Glutamatergic neuron (in vitro differentiated cells): ENCODE measurements at places on chromosomes 5 and 9. TPM values are rescaled to one million over a fixed set of nuclear protein-coding genes. Genes with fewer than 3 reads are reported as not detected.

WASHC1 gene
- total RNA-seq: 22.2 TPM

- DNase-seq: peak; percentile 11
Measured at GRCh38 chr5:1058083-1058945, 49.7 kb downstream of the NKD2 start.

DNA sequence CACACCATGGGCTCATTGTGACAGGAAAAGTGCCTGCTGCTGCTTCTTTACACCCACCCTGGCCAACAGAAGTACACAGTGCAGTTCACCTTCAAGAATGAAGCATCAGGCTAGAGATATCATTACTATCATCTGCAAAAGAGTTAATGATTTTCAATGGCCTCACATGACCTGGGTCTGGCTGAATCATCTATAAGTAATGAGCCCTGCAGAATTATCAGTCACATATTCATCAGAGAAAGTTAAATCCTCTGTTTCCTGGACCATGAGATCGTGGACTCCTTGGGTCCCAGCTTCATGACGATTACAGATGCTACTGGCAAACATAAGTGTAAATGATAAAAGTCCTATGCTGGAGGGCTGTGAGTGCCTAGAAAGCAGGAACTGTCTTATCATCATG is 8.3 kb downstream of the BAG1 start:
- no peak for DNase-seq

CKMT2 gene
- 0.81 TPM for total RNA-seq

- no peak for DNase-seq
Measured at GRCh38 chr5:160605266-160605665, 183.6 kb downstream of the PTTG1 start.

ANKRD20A1 gene
- not detected for total RNA-seq

GRCh38 chr5:152405145-152405544 is at the start of gene NMUR2:
TSS of gene NMUR2 (minus strand) at chr5:152405279. CDS start at chr5:152405113, 166 bp downstream.
- peak; percentile 14 for DNase-seq

OGN gene
- total RNA-seq: not detected

- no peak for DNase-seq
Measured at GRCh38 chr9:84759300-84759750, 89.8 kb downstream of the NTRK2 start.

GRCh38 chr5:33509036-33509435 is 68.3 kb downstream of the TARS1 start:
- DNase-seq: no peak

AGXT2 gene
- not detected for total RNA-seq

GRCh38 chr5:117488976-117489500 is 914.4 kb upstream of the SEMA6A start:
- DNase-seq: no peak

IQGAP2 gene
- 1.4 TPM for total RNA-seq

OR13C4 gene
- total RNA-seq: not detected

PPP3R2 gene
- not detected for total RNA-seq

OR1Q1 gene
- total RNA-seq: not detected
